ENCODE measurements at places on chromosomes 5 and 9. TPM values are rescaled to one million over a fixed set of nuclear protein-coding genes. Genes with fewer than 3 reads are reported as not detected.
A peak's percentile ranks its signal among the peaks of the same experiment; 100 is the strongest.

TMEM215 gene
- total RNA-seq, result 2.1 TPM

IRX2 gene
- 1.6 TPM for total RNA-seq

DNA sequence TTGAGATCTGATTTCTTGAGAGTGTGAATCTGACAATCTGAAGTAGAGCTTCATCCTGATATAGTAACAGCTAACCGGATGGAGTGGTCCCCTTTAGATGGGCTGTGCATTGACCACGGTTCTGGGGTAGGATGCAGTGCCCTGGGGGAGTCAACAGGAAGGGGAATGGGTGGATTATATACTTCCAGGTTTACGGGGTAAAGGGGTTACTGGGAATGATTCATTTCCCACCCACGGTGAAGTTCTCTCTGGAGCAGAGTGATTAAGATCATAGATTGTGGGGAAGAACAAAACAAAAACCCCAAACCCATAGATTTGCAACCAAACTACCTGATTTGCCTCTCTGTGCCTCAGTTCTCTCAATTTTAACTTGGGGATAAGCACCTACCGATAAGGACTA is 1.5 kb upstream of the B4GALT7 start:
- DNase-seq, result no peak

DNA sequence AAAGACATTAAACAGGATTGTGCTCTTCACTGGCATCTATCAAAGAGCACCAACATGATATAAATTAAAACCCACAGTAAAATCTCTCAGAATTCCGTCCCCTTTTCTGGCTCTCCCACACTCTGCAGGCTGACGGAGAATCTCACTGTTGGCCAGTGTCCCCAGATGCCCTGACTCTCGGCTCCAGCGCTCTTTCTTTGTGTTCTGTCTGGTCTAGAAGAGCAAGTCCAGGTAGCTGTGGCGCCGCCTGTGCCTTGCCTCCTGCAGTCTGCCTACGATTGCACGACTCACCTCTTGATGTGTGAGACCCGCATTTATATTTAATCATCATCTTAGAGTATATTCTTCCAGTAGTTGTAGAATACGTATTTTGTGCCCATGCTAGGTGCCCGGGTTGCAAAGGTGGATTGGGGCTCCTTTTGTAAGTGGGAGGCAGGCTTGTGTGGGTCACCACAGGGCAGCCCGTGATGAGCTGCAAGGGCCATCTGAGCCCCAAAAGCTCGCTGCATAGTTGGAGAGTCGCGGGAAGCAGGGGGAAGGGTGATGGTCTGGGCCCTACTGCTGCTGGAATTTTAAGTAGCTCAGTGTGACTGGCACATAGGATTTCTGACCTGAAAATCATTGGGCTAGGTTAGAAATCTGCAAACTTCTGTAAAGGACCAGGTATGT is 55.6 kb downstream of the EHMT1 start:
- no peak for DNase-seq

GRCh38 chr5:96254980-96255691 is 177.9 kb downstream of the PCSK1 start:
- no peak for DNase-seq

- peak; percentile 60 for DNase-seq
These were observed 7.6 kb downstream of the TSPAN17 start for GRCh38 chr5:176654856-176655255.

- peak; percentile 23 for DNase-seq
These were observed 247.2 kb downstream of the KIF4B start for GRCh38 chr5:155260798-155261197.

DNA sequence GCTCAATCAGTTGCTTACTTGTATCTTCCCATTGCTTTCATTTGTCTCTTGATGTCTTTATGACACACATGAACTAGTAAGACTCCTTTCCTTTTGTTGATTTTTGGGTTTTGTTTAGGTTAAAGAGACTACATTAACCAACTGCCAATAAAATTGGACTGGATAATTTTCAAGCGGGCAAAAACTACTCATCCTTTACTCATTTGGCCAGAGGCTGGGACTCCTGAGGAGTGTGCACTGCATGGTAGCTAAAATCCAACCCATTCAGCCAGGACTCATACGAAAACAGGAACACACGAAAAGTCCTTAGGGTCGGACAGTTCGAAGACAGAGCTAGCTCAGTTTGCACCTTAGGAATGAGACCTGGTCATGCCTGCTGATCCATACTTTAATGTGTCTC is 6.0 kb downstream of the SLC46A2 start:
- no peak for DNase-seq

GRCh38 chr9:27763831-27764230 is 190.6 kb upstream of the C9orf72 start:
- no peak for DNase-seq

- DNase-seq, result no peak
These were observed 62.0 kb downstream of the RASGRF2 start for GRCh38 chr5:81021951-81022687.

GRCh38 chr9:89523948-89524347 is 26.0 kb upstream of the SEMA4D start:
- no peak for DNase-seq

DNA sequence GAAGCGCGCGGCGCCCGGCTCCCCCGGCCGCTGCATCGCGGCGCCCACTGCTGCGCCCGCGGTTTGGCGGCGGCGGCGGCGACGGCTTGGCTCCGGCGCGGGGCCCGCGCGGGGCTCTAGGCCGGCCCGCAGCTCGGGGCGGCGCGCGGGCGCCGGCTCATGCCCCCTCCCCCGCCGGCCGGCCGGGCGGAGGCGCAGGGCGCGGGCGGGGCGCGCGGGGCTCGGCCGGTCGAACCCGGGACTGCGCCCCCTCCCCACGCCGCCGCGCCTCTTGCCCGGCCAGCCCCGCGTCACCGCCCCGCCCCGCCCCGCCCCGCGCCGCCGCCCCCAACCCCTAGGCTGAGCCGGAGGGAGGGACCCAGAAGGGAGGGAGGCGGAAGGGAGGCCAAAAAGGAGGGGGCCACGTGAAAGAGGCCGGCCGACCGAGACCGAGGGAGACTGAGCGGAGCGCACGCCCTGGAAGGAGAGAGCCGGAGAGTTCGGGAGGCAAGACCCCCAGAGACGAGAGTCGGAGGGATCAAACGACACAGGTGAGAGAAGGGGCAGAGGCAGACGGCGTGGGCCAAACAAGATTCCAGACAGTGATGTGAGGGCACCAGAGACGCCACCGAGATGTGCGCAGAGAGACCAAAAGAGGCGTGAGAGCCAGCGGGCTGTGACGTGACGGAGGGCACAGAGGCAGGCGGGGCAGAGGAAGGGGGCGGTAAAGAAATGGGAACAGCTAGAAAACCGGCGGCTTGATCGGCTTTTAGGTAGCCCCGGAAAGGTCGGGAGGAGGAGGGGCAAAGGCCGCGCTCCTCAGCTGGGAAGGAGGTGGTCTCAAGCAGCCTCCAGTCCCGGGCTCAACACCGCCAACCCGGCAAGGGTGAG is at the start of gene BARX1:
BARX1 (minus strand) TSS at position 245 of the 870 bp plus-strand sequence; CDS start at position 36, 209 bp downstream.
- DNase-seq, result peak; percentile 77

DNA sequence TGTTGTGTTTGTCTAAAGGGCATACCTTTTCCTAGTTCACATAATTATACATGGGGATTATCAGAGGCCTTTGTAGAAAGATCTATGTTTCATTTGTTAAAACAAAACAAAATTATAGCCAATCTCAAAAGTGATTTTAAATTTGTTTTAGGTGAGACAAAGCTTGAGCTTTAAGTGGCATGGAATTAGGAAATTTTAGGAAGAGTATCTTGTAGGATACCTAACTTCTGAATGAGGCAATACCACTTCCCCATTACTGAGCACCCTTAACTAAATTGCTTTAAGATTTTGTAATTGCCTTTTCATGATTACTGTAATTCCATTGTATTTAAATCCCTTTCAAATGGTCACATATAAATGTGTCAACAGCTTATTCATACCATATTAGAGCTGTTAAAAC is 775.6 kb downstream of the NR2F1-AS1 start:
- no peak for DNase-seq

- no peak for DNase-seq
These were observed 204.5 kb downstream of the COMMD10 start for GRCh38 chr5:116289276-116289675.

DNA sequence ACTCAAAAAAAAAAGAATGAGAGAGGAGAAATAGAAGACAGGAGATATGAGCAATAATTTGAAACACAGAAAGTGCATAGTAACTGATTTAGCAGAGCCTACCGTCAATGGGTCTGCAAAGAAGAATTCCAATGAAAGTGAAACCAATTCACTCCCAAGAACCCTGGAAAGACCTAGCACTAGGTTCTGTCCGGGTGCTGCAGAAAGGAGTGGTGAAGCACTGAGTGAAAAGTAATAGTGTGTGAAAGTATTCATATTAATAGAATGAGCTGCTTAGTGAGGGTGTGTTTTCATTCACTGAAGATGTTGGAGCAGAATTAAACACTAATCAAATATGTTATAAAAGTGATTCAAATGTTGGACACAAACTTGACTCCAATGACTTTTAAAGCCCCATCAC is 51.3 kb upstream of the SLC30A5 start:
- no peak for DNase-seq

- no peak for DNase-seq
These were observed 4.1 kb upstream of the CARD9 start for GRCh38 chr9:136377341-136378169.

GRCh38 chr9:127204771-127205470 is 59.7 kb upstream of the GARNL3 start:
- peak; percentile 71 for DNase-seq

DNA sequence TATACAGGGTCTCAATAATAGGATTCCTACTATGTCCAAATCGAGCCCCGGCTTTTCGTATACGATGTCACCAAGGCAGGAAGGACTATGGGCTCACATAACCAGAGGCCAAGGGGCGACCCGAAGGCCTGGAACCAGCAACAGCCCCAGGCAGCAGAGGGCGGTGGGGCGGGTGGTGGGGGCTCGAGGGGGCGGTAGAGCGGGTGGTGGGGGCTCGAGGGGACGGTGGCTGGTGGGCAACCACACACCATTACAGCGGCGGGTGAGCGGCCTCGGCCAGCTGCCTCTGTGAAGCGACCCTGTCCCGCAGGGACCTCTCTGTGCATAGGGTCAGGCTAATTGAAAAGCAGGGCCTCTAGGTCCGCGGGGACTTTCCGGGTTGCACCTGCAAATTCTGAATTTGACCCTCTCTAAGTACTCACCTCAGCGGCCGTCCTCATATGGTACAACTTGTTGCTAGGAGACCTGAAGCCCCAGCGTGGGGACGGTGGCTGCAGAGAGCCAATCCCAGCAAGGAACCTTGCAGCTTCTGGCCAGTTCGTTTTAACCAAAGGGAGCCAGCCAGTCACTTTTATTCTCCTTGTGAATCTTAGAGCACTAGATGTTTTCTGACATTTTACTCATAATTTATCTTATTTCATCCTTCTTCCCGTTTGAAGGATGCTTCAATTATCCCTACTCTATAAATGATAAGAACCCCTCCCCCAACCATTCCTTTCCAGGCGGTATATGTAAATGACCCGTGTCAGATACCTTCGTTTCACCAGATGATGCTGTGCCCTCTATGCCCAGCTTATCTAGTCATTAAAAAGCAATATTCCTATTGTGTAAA is at the start of gene NME5:
NME5 (minus strand) TSS at position 480 of the 832 bp plus-strand sequence. CDS start 648 bp downstream, outside the sequence.
- peak; percentile 74 for DNase-seq

Data from tongue (tissue), 3 donors.